ENCODE measurements at places on chromosomes 5 and 9.

- DNase-seq: peak; percentile 59
These were observed 46.7 kb downstream of the MYO10 start for GRCh38 chr5:16889203-16889971.

GRCh38 chr5:128111818-128112448 is 28.4 kb downstream of the SLC12A2 start:
- DNase-seq: peak; percentile 4

GRCh38 chr9:82080265-82080664 is 91.7 kb downstream of the SPATA31D1 start:
- no peak for DNase-seq

DNA sequence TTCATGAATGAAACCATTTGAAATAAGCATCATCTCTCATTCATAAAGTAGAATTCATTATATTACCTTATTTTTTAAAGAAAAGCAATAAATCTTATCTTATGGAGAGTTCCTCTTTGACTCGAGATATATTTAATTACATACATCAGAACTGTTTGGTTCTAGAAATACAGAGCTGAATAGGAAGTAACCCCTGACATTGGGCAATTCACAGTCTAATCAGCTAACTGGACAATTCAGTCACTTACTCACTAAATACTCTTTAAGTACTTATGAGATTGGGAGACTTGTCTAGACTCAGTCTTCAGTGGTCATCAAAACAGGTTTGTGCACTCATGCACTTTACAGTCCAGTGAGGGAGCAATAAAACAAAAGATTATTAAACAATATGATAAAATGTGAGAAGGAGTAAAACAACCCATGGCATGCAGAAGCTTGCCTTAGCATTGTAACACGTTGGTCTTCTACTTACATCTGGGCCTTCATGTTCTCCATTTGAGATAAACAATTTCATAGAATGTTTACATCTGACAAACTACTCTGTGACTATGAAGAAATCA is 11.5 kb upstream of the FBXO38 start:
- no peak for DNase-seq

DNA sequence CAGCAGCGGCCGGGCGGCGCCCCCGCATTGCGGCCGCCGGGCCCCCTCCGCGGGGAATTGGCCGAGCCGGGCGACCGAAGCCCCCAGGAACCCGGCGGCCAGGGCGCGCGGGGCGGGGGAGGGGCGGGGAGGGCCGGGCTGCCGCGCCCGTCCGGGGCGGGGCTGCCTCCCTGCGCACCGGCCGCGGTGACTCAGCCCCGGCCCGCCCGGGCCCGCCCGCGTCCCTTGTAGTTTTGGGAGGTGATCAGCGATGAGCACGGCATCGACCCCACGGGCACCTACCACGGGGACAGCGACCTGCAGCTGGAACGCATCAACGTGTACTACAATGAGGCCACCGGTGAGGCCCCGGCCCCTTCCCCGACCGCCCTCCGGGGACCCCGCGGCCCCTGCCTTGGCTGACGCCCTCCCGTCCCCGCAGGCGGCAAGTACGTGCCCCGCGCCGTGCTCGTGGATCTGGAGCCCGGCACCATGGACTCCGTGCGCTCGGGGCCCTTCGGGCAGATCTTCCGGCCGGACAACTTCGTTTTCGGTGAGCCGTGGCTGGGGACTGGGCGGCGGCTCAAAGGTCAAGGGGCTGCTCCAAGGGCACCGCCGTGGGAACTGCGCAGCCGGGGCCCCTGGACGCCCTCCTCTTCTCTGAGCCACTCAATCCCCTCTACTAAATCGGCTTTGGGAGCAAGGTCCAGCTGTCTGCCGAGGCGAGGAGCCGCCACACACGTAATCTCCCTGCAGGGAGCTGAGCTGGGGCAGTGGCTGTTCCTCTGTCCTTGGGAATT is 592 bp downstream of the TUBB4B start:
- no peak for DNase-seq

DNA sequence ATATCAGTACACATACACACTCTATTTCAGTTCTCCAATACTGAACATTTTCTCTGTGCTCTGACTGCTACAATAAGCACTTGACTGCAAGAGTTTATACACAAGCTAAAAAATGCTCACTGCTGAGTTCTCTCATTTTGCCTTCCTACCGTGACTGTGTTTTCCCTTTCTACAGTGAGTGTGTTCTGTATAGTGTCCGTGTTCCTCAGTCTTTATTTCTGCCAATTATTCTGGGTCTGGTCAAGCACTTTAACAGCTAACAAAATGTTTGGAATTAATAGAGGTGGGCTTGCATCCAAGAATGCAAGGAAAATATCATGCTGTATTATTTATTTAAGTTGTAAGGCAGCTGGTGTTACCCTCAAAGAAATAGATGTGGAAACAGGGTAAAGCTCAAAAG is 217.0 kb upstream of the NREP start:
- no peak for DNase-seq

Data from HS-27A (cell line).